Caco-2 (cell line): ENCODE measurements at places on chromosomes 12 and 14. TPM values are rescaled to one million over a fixed set of nuclear protein-coding genes. Genes with fewer than 3 reads are reported as not detected.

Gene POU6F1
- 4.1 and 5.3 TPM in 2 replicates for total RNA-seq

Gene SCN8A
- total RNA-seq: 14.7 and 16.5 TPM in 2 replicates

Gene SALL2
- 10.9 and 11.0 TPM in 2 replicates for total RNA-seq

Gene SSPN
- 1.0 and 3.1 TPM in 2 replicates for total RNA-seq

Gene CLEC14A
- total RNA-seq: not detected in 2 replicates

Gene GIT2
- 29.3 and 30.0 TPM in 2 replicates for total RNA-seq

Gene PZP
- not detected in 2 replicates for total RNA-seq

Gene KLRG1
- 1.2 and 3.0 TPM in 2 replicates for total RNA-seq

Gene TSPAN19
- total RNA-seq: not detected in 2 replicates

Gene B3GNT4
- total RNA-seq: 2.2 and 3.8 TPM in 2 replicates

Gene SIX6
- not detected in 2 replicates for total RNA-seq

Gene TSHR
- total RNA-seq: not detected in 2 replicates

Gene BMP4
- total RNA-seq: 108 and 113 TPM in 2 replicates

DNA sequence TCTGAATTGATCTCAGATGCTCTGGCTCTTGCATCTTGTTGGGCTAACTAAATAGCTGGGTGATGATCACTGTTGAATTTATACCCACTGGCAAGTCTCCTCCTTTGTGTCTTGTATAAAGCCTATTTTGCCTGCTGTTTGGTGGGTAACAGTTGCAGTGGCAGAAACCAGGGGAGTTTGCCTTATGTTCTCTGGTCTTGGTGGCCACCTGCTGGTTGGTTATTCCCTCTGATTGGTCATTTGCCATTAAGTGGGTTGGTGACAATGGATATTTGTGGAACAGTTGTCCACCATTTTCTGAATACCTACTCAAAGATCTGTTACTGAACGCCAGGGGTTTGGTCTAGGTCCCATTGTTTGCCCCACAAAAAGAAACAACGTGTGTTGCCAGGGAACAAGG lies 52.1 kb downstream of the AVPR1A start:
- peak; percentile 50 for DNase-seq

GRCh38 chr12:82176761-82177490 lies 181.3 kb downstream of the CCDC59 start:
- DNase-seq: no peak

DNA sequence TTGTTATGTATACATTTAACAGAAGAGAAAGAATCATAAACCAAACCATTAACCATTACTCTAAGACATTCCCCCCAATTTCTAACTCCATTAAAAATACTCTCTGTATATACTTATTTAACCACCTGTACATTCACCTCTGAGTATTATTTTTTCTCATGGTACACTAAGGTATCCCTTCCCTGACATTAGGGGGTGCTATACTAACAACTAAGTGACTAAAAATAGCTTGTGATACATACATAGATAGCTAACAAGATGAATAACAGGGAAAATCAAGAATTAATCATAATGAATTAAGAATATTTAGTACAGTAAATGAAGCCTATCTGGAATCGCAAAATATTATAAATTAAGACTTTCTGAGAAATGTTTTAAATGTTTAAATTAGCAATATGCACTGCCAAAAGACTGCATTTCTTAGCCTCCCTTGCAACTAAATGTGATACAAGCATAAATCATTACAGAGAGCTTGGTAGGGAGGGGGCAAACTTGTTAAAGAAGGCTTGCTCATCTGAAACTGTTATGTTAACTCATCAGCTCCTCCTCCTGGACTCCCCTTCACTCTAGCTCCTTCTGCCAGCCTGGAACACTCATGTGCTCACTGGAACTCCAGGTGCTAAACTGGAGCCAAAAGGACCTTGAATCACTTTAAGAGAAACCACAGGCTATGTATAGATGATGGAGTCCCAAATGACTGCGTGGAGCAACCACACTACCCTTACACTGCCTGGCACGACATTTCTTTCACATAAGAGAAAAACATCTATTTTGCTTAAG lies 14.9 kb downstream of the C2CD5 start:
- no peak for DNase-seq

DNA sequence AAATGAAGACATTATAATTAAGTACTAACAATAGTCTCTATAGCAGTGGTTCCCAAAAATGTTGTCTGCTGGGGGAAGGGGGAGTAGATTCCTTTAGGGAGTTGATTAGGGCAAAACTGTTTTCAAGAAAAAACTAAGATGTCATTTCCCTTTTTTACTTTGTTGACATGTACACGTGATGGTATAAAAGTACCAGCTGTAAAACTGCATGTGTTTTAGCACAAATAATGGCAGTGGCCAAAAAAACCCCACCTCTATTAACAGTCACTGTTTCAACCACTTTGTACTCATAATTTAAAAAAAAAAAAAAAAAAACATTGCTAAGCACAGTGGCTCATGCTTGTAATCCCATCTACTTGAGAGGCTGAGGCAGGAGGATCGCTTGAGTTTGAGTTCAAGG lies 61.7 kb downstream of the PPP1R12A start:
- no peak for DNase-seq

- peak; percentile 77 for DNase-seq
Observed at GRCh38 chr14:22547948-22548750, 40.9 kb downstream of the DAD1 start.

GRCh38 chr14:52961060-52961639 lies 10.3 kb upstream of the FERMT2 start:
- peak; percentile 67 for DNase-seq

DNA sequence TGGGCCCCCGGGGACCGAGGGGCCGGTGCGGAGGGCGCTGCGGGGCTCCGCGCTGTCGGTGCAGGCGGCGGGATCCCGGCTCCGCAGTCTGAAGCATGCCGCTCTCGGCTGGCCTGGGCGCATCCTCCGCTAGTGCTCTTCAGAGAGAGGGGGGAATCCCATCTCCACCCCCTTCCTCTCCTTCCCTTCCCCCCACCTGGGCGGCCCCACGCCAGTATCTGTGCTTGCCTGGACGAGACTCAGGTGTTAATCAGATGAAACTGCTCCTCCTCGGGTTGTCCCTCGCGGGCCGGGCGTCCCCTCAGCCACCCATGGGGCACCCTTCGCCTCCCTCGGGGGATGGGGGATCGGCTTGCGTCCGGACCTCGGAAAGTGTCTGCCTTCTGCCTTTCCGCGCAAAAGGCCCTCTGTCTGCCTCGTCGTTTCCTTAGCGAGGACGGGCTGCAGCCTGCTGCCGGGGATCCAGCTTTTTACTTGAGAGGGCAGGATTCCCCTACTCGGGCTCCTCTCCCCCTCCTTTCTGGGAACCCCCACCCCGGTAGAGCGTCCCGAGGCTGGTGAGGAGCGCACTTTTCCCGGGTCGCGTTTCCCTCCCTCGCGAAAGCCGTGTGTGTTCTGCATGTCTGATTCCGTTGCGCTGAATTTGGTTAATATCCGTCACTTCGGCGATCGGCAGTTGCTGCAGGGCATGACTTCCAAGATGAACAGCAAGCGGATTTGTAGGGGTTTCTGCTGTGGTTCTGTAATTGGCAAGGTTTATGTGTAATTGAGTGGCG lies 1.1 kb downstream of the GPHN start:
- DNase-seq: peak; percentile 41

GRCh38 chr12:27143256-27144069 lies 61.1 kb upstream of the C12orf71 start:
- no peak for DNase-seq

DNA sequence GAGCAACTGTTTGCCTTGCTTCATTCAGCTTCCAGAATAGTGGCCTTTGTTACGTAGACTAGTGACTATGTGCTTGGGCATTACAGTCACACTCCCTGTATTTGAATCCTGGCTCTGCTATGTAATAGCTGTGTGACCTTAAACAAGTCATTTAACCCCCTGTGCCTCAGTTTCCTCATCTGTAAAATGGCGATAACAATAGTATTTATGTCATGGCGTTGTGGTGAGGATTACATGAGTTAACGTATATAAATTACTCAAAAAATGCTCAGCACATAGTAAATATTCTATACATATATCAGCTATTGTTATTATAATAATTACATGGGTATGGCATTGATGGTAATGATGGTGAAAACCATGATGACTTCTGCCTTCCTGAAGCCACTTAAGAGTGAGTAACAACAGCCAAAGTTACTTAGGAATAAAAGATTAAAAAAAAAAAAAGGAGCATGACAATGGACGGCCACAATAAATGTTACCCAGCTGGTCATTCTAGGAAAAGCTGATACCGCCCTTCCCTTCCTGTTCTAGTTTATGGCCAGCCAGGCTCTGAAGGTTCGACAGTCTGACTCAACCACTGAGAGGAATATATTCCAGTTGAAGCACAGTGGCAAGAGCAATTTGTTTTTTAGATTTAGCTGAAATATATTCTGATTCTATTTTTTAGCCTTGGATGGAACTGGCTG lies 9.9 kb upstream of the ADIPOR2 start:
- no peak for DNase-seq

- DNase-seq: no peak
Observed at GRCh38 chr14:32618991-32619390, 289.9 kb downstream of the AKAP6 start.

DNA sequence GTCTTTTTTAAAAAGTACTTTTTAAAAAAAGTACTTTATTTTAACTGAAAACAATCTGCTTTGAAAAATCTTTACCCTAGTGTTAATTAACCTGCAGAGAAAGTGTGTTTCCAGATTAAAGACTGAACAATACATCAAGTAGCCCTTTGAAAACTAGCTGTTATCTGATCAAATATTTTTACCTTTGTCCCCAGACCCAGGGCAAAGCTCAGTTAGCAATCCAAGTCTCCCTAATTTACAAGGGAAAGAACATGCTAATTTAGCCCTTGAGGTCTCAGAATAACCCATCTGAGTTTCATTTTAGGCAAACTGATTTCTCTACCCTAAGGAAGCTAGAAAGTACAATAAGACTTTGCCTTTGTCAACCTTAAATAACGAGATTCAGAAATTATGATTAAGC lies 91.2 kb downstream of the PPM1H start:
- peak; percentile 27 for DNase-seq

DNA sequence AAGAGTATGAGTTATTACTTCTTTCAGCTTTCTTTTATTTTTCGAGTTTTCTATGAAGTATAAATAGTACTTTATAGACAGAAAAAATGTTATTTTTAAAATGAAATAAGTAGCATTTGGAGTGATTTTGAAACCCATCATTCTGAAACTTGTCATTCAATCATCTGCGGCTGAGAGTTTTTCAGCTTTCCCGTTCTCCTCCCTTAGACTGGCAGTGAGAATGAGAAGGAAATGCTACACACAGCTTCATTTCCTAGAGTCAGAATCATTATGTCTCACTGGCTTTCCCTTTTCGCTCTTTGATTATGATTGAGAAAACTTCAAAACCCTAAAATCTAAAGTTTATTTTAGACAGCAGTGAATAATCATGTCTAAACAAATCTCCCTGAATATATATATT lies 33.7 kb upstream of the GNPNAT1 start:
- no peak for DNase-seq

DNA sequence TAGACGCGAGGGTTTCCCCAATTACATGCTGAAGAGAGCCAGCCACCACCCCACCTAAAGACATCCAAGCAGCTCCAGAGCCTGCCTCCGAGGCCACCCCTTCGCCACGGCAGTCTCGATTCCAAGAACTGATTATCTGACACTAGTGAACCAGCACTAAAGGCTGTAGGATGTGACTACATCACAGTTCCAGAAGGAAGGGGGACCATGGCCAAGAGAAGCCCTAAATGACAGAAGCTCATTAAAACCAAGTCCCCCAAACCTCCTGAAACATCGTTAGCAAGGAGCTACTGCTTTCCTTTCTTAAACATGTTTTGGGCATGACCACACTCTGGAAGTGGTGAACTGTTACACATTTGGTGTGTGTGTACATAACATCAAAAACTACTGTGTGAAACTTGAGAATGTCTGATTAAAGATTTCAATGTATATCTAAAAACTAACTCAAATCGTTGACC lies 88.2 kb downstream of the DUSP16 start:
- DNase-seq: no peak

- no peak for DNase-seq
Observed at GRCh38 chr12:60337839-60338549, 742.2 kb downstream of the SLC16A7 start.

GRCh38 chr14:64060648-64061096 lies 207.9 kb downstream of the SYNE2 start:
- no peak for DNase-seq

GRCh38 chr12:88752183-88752582 lies 171.9 kb upstream of the KITLG start:
- no peak for DNase-seq

DNA sequence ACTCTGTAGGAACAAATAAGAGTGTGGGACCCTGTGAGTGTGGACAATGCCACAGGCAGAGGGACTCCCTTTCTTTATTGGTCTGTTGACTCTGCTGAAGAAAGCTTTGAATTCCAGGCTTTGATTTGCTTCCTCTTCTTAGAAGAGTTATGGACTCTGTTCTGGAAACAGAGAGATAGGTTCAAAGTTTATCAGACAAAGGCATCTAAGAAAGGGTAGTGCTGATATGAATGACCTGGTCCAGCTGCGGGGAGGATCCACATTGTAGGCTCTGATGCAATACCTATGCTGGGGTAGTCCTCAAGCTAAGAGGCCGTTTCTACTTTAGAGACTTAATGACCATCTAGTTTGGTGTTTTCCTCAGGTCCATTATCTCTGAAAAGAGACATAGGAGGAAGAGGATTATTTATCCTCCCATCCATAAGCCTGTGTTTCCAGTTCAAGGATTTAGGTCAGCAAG lies 10.7 kb upstream of the IKZF4 start:
- peak; percentile 81 for DNase-seq

DNA sequence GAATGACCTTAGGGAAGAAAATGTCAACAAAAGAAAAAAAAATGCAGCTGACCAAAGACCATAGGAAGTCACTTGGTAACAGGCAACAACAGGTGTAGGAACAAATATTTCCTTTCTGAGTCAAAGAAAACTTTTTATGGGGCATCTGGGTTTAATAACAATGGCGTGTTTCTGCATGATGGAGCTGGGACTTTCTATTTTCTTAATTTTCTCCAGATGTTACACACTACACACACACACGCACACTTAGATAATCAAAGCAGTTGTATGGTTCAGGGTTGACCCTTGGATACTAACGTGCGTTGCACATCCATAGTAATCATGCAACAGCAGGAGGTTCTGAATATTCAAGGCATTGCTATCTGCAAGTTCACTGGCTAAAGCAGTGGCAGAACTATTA lies 47.9 kb upstream of the NTF3 start:
- no peak for DNase-seq

DNA sequence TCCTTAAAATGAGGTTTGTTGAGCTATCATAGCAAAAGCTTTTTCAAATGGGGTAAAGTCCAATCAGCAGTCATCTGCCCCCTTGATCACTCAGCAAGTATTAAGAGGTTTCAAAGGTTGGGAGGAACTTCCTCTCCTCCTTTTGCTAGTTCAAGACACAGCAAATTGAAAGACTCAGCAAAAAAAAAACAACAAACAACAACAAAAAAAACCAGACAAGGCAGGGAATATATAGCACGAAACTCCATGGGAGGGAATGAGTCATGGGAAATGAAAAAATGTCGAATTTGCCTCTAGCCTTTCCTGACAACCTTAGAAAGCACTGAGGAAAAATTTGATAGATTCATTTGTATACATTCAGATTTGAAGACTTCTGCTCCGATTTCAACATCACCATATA lies 1.6 kb upstream of the SLC7A8 start:
- DNase-seq: no peak

- no peak for DNase-seq
Observed at GRCh38 chr14:61187196-61187905, 93.8 kb downstream of the TMEM30B start.

- DNase-seq: no peak
Observed at GRCh38 chr14:102185360-102185759, 45.7 kb downstream of the WDR20 start.

GRCh38 chr12:20716037-20716436 lies 20.9 kb downstream of the SLCO1C1 start:
- peak; percentile 44 for DNase-seq

- peak; percentile 38 for DNase-seq
Observed at GRCh38 chr12:48198672-48198971, 4.5 kb downstream of the OR10AD1 start.
